ENCODE measurements at places on chromosomes 2 and 18.
A peak's percentile ranks its signal among the peaks of the same experiment; 100 is the strongest.

DNA sequence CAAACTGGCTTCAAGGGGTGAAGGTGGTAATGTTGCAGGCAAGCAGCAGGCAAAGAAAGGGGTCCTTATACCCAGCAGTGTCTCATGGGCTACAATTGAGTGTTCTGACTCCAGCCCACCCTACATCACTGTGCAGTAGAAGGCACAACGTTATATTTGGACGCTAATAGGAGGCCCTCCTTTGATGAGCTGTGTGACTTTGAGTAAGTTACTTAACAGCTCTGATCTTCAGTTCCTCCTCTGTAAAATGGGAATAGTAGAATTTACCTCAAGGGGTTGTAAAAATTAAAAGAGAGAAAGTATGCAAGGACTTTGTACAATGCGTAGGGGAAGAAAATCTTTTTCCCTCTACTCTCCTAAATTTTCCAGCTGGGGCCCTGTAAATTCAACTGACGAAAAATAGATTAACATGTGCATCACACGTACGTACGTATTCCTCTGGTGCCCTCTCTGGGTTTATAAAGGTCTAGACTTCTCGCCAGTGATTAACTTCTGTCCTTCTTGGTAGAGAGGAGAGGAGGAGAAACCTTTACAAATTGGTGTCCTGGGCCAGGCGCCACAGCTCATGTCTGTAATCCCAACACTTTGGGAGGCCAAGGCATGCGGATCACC lies 57.6 kb upstream of the REL start:
- DNase-seq: no peak

GRCh38 chr2:45006041-45006941 lies 3.0 kb downstream of the SIX2 start:
- DNase-seq: no peak

GRCh38 chr2:220243571-220243970 lies 616.1 kb downstream of the SLC4A3 start:
- DNase-seq: no peak

GRCh38 chr2:196170606-196171247 lies 651 bp downstream of the STK17B start:
- DNase-seq: peak; percentile 43

- no peak for DNase-seq
Observed at GRCh38 chr2:138964418-138964817, 184.2 kb upstream of the NXPH2 start.

DNA sequence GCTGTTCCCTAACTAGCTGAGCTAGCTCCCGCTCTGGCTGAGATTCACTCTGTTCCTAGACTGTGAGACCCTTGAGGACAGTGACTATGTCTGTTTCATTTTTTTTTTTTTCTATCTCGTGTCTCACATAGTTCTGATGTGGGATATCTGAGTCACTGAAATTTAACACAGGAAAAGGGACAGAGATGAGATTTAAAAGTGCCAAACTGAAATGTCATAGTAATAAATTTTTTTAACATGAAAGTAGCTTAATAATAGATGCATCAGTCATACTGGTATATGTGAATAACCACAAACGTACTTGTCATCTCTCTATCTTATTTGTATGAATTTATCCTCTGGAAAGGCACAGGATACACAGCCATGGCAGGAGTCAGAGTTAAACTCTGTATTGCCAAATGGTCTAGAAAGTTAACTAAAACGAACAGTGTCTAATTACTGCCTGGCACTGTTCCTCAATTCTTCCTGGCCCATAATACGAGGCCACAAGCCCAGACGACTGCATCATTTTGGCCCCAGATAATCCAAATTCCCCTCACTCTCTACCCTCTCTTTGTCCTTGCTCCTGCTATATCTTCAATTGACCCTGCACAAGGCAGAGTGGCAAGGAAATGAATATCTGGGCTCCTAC lies 87.5 kb downstream of the SATB2 start:
- no peak for DNase-seq

DNA sequence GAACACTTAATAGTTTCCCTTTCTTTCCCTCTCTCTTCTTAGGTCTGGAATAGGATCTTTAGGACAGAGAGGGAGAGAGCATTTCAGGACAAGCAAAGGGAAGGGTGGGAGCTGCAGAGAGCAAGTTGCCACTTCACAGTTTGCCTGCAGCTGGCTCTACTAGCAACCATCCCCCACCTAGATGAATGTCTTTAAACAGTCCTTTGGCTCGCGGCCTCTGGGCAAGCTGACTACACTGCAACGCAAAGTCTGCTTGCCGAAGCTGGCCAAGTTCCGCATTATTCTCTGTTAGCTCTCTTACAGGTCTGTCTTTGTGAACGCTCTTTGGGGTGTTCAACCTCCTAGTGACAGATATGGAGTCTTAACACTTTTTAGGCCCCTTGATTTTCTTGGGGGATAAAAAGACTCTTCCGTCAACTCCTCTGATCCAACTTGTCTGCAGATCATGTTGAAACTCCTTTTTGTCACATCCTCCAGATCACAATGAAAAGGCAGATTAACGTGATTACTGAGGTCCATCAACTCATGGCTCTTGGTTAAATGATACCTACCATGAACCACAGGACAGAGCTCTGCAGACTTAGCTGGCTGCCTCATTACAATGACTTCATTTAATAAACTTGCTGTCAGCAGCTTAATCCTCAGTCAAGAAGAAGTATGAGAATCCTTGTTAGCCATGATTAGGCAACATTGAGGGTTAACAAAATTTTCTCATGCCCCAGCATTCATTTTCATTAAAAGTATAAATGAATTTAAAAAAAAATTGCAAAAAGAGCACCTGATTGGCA lies 74.6 kb downstream of the SLC4A3 start:
- peak; percentile 21 for DNase-seq

- DNase-seq: no peak
Observed at GRCh38 chr2:1931003-1931914, 186.9 kb upstream of the PXDN start.

DNA sequence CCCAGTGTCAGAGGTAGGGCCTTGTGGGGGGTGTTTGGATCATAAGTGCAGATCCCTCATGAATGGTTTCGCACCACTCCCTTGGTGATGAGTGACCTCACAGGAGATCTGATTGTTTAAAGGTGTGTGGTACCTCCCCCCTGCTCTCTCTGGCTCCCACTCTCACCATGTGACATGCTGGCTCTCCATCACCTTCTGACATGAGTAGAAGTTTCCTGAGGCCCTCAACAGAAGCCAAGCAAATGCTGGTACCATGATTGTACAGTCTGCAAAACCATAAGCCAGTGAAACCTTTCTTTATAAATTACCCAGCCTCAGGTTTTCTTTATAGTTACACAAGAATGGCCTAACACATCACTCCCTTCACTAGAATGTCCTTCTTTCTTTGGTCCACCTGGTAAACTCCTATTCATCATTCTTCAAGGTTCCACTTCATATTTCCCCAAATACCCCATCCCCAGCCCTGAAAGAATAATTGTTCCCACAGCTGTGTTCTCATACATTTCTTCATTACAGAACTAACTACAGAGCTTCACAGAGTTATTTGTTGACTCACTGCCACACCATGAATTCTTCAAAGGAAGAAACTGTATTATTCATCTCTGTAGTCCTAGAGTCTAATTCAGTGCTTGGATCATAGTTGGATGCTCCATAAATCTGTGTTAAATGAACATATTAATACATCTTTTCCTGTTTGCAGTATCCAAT lies 81.2 kb upstream of the STK17B start:
- no peak for DNase-seq

DNA sequence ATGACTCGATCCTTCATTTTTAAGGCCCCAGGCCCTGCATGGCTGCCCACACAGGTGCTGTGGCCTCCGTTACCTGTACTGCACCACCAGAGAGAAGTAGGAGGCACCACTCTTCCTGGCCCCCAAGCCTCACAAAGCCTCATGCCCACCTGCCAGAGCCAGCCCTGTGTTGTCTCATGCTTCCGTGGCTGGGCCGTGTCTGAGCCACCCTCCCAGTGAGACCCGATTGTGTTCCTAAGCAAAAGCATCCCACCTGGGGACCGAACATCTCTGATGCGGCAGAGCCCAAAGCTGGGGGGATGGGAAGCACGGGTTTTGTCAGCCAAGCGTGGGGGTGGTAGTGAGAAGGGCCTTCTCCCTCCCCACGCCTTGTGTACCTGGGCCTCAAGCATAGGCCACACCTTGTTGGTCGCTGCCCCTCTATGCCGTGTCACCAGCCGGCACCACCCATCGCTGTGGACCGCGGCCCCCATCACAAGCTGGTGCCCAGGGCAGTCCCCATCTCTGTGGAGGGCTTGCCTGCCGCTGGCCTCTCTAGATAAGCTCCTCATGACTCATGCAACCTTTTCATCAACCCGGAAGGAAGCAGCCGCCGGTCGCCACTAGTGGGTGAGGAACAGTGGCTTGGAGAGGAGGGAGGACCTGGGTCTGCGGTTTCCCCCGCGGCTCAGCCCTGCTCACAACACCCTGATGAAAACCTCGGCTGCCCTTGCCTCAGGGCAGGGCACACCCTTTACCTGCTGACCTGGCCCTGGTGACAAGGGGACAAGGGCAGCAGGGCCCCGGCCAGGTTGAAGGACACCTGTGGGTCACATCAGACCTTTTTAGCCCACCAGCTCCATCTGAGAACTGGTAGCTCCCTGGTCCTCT lies 2.7 kb upstream of the RNPEPL1 start:
- DNase-seq: peak; percentile 73

- no peak for DNase-seq
Observed at GRCh38 chr2:121189661-121190381, 95.2 kb downstream of the TFCP2L1 start.

GRCh38 chr18:49094136-49094535 lies 143.4 kb upstream of the SMAD7 start:
- peak; percentile 86 for DNase-seq

DNA sequence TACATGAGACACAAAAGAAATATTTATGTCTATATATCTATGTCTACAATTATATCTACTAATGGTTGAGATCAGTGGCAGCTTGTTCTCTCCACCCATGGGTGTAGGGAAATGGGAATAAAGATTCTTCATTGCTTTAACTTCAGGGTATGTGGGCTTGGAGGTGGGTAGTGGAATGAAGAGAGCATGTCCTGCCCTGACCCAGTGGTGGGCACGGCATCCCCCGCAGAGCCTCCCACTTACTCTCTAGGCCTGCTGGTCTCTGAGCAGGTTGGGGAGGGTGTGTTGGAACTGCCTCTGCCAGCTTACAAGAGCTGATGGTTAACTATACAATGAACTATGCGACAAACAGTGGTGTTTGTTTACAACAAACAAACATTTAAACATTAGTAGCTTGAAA lies 152.5 kb upstream of the SKOR2 start:
- no peak for DNase-seq

DNA sequence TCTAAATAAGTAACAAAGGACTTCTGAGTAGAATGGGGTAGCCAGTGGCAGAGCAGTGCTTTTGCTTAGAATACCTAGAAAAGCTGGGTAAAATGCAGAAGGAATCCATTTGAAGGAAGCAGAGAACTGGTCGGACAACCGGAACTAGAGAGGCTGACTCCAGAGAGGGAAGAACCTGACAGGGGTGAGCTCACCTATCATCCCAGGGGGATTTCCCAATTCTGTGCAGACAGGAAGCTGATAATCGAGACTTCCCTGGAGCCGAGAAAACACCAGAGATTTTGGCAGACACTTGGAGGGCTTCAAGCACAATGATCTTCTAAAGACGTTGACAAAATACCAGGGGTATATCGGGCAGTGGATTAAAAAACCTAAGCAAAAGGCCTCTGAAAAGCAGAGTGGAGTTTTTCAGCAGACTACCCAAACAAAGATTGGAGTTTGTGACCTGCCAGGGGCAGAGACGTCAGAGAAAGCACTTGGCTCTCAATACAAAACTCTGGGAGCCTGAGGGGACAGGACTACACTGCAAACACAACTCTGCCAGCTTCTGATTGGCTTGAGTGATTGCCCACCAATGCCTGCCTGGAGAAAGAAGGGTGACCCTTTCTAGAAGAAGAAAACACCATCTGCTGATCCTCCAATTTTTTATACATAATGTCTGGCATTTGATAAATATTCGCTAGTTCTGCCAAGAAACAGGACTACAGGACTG lies 67.5 kb upstream of the TTN start:
- DNase-seq: peak; percentile 60

- DNase-seq: no peak
Observed at GRCh38 chr18:13436576-13436975, 218.0 kb downstream of the LDLRAD4 start.

DNA sequence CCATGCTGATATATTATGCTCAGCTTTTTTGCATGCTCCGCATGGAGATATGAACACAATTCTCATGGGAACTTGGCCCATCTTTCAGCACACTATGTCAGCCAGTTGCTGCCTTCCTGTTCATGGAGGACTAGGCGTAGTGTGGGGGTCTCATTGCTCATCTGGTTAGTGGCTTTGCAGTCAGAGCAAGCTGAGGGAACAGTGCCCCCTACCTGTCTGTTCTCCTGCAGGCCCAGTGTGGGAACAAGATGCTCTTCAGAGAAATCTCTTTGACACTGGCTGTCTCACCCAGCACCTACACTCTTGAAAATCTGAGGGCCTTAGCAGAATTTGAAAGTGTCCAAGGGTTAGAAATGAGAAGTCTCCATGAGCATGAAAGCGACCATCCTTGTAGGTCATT lies 47.1 kb downstream of the SPTBN1 start:
- peak; percentile 50 for DNase-seq

- no peak for DNase-seq
Observed at GRCh38 chr2:39640107-39640506, 25.6 kb upstream of the TMEM178A start.

DNA sequence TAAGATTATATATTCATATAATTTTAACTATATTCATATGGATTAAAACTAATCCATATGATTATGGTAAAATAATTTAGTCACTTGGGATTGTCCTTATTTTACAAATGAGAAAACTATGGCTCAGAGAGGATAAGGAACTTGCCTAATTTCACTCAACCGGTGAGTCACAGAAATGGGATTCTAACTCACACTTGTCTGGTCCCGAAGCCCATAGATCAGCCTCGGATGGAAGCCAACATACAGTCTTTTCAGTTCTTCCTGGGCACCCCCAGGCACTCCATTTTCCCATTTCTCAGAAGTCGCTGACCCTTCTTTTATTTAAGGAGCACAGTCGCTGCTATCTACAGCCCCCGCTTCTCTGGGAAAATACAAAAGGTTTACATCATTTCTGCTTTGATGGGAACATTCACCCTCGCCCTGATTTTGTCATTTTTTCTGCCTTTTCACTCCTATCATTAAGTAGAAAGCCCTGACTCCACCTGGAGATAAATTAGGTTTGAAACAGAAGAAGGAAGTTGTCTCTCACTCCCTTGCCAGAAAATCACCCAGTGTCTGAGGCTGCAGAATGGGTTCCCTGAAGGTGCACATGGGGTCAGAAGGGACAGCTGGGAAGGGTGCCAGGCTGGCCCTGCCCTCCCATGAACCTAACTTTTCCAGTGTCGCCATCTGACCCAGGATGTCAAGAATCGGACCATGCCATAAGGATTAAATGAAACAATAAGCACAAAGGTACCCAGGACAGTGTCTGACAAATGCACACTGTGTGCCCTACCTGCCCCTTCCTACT lies 36.6 kb downstream of the CYP1B1 start:
- peak; percentile 71 for DNase-seq

GRCh38 chr2:113278742-113279139 lies at the start of gene PAX8:
Gene PAX8 (minus strand): TSS chr2:113278921. CDS start chr2:113278394, 527 bp downstream.
- DNase-seq: no peak

GRCh38 chr18:57443247-57443646 lies 8.1 kb downstream of the ONECUT2 start:
- no peak for DNase-seq

DNA sequence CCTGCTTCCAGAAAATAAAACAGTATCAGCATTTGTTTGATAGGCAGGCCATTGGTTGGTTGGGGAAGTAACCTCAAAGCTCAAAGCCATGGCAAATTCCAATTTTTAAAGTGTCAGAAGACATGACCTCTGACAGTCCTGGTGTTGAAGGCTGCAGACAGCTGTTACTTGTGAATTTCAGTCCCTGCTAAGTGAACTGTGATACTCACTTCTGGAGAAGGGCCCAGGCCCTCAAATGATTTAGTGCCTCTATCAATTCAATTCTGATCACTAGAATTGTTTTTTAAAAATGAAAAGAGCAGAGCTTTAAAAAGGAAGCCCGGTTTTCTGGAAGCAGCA lies 23.1 kb downstream of the MRPL44 start:
- no peak for DNase-seq

Measured in cardiac fibroblast (primary cell).